NCI-H2081 (cell line): ENCODE measurements at places on chromosomes 6 and 20.

DNA sequence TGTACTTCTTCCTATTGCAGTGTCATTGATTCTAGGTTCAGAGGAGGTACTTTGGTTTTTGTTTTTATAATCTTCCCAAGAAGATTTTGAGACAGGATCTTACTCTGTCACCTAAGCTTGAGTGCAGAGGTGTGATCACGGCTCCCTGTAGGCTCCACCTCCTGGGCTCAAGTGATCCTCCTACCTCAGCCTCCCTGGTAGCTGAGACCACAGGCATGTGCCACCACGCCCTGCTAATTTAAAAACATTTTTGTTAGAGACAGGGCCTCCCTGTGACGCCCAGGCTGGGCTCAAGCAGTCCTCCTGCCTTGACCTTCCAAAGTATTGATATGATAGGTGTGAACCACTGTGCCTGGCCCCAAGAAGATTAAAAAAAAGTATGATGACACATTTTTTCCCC, 3.4 kb upstream of the SLC17A5 start:
- no peak for DNase-seq

DNA sequence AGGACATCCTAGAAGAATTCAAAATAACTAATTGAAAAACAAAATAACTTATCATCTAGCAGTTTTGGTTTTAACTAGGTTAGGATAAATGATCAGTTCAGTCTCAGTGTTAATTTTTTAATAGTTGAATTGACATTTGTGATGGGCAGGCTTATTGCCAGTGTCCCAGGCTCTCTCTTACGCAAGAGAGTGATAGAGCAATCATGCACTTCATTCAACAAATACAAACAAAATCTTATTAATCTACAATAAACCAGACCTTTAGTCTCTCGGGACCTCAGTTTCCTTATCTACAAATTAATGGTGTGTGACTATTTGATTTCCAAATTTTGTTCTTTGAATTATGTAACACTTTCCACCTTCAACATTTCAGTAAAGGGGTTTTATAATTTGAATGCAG, 385.9 kb upstream of the JAG1 start:
- DNase-seq = no peak

DNA sequence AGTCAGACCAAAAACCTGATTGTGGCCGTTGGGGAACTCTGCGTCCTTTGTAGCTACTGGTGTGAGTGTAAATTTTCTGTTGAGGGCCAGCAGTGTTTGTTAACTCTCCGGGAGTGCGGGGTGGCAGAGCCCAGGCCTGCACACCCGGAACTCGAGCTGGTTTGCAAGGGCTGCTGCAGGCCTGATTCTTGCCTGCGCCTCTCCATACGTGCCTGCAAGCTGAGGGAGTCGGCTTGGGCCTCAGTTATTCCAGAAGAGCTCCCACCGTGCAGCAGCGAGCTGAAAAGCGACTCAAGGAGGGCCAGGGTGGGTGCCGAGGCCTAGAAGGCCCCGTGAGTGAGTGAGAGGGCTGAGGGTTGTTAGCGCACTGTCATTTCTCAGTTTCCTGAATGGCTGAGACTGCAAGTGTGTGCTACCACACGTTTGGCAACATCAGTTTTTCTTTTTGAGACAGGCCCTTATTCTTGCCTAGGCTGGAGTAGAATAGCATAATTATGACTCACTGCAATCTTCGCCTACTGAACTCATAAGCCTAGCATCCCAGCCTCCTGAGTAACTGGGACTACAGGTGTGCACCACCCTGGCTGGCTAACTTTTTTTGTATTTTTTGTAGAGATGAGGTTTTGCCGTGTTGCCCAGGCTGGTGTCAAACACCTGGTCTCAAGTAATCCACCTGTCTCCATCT, 33.9 kb upstream of the KIF13A start:
- DNase-seq = no peak

- DNase-seq = no peak
Observed at GRCh38 chr6:113734982-113735381, 122.2 kb upstream of the MARCKS start.

- no peak for DNase-seq
Observed at GRCh38 chr6:128024969-128025368, 124.1 kb upstream of the THEMIS start.

GRCh38 chr6:81309811-81310210, 442.7 kb downstream of the TENT5A start:
- no peak for DNase-seq

DNA sequence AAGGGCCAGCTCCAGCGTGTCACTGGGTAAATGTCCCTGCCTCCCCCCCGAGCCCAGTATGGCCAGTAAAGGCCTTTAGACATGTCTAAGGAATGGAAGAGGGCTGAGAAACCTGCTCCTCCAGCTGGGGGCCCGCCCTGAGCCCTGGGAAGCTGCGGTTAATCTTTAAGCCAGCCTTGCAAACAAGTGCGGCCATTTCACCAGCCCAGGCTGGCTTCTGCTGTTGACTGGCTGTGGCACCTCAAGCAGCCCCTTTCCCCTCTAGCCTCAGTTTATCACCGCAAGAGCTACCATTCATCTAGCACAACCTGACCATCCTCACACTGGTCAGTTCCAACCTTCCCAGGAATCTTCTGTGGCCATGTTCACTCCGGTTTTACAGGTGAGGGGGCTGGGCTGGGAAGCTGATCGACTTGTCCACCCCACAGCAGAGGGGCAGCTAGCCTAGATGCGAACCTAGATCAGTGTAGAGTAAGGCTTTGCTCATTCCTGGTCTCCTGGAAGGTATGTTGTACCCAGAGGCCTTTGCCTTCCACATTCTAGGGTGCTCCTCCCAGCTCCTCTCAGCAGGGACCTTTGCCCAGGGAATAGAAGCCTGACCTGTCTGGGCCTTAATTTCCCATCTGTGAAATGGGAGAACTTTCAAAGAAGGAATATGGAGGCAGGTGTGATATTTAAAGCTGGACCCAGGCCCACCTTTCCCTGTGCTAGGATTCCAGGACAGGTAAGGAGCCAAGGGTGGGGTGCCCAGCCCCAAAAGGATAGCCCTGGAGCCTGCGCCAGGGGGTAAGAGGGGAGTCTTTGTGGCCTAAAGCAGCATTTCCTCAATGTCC, 1.2 kb upstream of the SRC start:
- no peak for DNase-seq

DNA sequence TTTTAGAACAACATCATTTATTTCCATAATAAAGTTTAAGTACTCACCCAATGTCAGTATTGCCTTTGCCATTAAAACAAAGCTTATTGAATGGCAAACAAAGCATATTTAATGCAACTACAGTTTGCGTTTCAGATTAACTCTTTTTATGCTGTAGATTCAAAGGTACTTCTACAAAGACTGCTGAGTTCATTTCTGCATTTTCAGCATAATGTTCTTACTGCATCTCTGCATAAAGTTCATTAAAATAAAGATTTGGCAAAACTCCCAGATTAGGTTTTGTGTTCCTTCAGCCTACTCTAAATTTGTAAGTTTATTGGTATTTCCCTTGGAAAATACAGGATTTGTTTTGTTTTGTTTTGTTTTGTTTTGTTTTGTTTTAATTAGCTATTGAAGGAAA, 359.4 kb downstream of the ADGRB3 start:
- no peak for DNase-seq

DNA sequence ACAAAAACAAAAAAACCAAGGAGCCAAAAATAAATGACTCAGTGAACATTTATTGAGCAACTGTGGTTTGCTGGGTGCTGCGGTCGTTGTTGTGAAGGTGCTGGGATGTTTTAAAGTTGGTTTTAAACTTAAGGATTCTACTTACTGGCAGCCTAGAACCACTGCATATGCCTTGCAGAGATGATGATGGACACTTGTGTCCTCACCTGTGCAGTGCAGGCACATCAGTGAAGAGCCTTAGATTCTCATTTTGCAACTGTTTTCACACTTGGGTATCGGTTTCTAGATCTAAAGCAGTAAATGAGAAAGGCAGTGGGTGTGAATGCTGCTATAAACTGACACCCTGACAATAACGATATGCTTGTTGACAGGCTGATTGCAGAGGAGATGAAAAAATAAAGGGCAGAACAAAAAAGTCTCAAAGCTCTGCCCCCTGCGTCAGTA, 68.8 kb downstream of the UTRN start:
- no peak for DNase-seq

- no peak for DNase-seq
Observed at GRCh38 chr20:1987826-1988225, 6.0 kb downstream of the PDYN start.

- DNase-seq = no peak
Observed at GRCh38 chr6:60891606-60892005, 1394.4 kb downstream of the KHDRBS2 start.

- DNase-seq = no peak
Observed at GRCh38 chr6:133502441-133503335, 261.5 kb downstream of the EYA4 start.

GRCh38 chr6:169853196-169854082, 102.0 kb downstream of the ERMARD start:
- DNase-seq = no peak

DNA sequence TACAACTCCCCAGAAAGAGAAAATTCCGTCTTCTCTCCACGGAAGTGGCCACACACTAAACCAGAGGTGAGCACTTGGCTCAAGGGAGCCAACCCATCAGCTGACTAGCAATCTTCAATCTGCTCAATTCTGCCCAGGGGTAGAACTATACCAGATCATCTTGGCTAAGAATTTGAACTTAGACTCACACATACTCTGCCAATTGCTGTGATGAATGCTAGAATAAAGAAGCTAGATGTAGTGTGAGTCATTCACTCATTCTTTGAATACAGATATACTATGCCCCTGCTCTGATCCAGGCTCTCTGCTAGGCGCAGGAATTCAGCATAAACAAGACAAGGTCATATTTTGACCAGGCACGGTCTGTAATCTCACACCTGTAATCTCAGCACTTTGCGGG, 147.9 kb upstream of the SHLD1 start:
- DNase-seq = no peak

- DNase-seq = no peak
Observed at GRCh38 chr20:57966620-57967019, 256.8 kb upstream of the PMEPA1 start.

GRCh38 chr6:16776394-16777017, 15.2 kb upstream of the ATXN1 start:
- no peak for DNase-seq

DNA sequence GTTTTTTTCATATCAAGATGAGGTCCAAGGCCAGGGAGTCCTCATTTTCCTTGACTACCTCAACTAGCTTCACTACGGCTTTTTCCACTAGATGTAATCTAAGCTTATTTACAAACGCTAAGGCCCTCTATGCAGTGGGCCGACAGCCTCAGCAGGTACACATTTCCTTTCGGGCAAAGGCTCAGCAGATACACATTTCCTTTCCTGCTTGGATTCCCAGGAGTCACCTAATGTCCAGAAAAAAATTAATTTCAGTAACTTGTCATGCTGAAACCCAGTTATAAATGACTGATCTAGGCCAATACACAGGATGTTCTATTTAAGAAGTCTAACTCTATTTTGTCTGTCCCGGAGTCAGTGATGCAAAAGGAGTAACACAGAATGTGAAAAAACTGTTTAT, 7.2 kb upstream of the KIAA0408 start:
- DNase-seq = no peak

DNA sequence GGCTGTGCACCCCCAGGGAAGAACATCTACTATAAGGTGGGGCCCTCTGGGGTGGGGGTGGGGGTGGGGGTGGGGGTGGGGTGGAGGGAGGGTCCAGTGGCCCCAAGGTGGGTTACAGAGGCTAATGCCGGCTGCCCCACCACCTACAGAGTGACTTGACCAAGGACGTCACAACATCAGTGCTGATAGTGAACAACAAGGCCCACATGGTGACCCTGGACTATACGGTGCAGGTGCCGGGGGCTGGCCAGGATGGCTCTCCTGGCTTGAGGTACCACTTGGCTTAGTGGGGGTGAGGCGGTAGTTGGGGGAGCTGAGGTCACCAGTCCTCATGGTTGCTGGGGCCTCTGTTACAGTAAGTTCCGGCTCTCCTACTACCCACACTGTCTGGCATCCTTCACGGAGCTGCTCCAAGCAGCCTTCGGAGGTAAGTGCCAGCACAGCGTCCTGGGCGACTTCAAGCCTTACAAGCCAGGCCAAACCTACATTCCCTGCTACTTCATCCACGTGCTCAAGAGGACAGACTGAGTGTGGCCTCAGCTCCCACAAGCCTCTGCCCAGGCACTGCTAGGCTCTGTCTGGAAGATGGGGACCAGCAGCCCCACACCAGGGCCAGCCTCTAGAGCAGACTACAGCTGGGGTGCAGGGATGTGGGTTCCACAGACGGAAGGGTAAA, 2.8 kb downstream of the GNMT start:
- DNase-seq = no peak

GRCh38 chr6:53199156-53199555, 50.5 kb upstream of the GCM1 start:
- no peak for DNase-seq

- no peak for DNase-seq
Observed at GRCh38 chr6:21450149-21450548, 143.4 kb upstream of the SOX4 start.

DNA sequence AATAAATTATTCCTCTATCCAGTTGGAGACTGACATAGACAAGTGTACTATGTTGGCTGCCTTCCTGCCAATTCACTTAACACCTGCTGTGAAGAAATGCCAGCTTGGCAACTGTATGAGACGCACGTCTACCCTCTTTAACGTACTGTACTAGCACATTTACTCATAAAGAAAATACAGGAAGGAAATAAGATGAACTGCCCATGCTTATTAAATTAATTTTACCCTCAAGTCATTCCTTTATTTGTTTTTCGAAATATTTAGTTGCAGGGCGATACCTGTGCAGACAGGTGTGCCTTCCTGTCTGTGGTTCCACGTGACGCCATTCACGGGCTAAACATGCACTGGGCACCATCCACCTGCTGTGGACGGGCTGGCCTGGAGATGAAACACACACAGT, 52.0 kb downstream of the PSMG4 start:
- peak; percentile 63 for DNase-seq

- DNase-seq = no peak
Observed at GRCh38 chr6:125294036-125294435, 7.7 kb downstream of the HDDC2 start.

DNA sequence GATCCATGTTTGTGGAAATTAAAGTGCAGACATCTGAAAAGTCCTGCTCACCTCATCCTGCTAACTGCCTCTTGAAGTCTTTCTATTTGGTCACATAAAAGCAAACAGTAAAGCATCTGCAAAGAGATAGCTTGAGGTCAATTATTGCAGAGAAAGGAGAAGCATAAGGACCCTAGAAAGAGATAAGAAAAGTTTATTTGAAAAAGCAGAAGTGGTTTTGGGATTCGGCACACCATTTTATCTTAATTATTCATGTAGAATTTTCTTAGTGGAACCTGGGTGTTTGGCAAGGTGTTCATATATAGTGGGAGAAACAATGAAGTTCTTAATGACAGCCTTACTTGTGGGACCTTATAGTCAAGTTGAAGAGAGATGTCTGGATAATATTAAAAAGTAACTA, 280.8 kb downstream of the CENPW start:
- no peak for DNase-seq

- no peak for DNase-seq
Observed at GRCh38 chr6:34657307-34657978, 39.1 kb downstream of the ILRUN start.

- no peak for DNase-seq
Observed at GRCh38 chr20:1496930-1497329, 5.7 kb upstream of the SIRPB2 start.
